ENCODE measurements at places on chromosomes 6 and 20. TPM values are rescaled to one million over a fixed set of nuclear protein-coding genes. Genes with fewer than 3 reads are reported as not detected.
A peak's percentile ranks its signal among the peaks of the same experiment; 100 is the strongest.

Gene GSTA3
- polyA plus RNA-seq = 1.4 TPM

DNA sequence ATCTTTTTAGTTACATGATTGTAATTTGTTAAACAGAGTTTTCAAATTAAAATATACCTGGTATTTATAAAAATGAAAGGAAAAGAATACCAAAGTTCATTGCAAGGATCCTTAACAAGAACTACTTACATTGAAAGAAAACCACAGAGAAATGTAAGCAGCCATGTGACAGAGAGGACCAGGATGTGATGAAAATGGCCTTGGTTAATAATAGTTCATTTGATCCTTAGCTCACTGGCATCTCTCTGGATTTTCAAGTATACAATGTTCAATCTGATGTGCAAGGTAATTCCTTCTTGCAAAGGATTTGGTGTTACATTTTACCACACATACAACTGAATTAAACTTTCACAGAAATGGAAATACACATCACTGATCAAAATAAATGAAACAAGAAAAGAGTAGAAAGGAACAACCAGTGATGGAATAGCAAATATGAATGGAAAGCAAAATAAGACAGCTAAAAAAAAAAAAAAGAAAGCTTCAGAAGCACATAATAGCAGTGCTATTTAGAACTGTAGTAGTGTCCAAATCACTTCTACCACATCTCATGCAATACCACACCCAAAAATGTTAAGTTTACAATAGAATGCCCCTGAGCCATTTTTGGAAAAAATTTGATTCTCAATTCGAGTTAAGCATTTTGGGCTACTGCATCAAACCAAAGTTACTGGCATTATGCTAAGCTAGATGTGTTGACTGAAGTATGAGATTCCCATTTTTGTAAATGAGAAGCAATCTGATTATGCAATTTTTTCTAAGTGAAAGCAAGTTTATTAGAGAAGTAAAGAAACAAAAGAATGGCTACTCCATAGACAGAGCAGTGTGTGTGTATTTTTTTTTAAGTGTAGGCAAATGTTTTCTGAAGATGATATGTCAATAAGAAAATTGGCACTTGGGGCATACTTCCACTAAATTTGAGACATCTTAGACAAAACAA is 22.6 kb upstream of the HLA-A start:
- no peak for DNase-seq

DNA sequence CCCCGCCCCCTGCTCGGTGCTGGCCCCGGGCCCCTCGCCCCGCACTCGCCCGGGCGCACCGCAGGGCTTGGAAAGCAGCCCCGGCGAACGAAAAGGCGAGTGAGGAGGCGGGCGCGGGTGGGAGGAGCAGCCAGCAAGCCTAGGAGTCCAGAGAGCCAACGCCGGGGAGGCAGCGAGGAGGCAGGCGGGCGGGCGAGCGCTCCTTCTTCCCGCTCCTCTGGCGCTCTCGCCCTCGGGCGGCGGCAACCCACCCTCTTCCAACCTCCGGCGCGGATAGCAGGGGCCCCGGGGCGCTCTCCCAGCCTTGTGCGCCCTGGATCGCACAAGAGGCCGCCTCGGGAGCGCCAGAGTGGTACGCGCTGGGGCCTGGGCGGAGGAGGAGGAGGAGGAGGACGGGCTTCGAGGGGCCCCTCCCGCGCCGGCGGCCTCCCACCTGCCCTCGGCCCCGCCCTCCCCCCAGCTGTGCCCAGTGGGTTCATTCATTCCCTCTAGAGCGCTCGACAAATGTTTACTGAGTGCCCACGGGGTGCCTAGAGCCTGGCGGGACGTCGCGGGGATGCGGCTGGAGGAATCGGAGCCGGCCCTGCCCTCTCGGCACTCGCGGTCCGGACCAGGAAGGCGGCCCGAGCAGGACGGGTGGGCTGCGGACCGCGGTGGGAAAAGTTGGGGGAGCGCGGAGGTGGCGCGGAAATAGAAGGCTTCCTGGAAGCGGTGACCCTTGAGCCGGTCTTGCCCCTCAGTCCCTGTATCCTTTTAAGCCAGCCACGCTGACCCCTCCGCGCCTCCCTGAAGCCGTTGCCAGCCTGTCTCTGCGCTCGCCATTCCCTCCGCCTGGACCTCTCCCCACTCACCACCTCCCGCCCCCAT is at the start of gene BMP7:
BMP7 (minus strand) TSS at position 351 of the 867 bp plus-strand sequence. CDS start 519 bp downstream, outside the sequence.
- peak; percentile 64 for DNase-seq

GRCh38 chr20:63628246-63628975 is 1.5 kb upstream of the GMEB2 start:
- DNase-seq = peak; percentile 45

GRCh38 chr6:91645811-91646210 is 1058.9 kb upstream of the MAP3K7 start:
- DNase-seq = no peak

DNA sequence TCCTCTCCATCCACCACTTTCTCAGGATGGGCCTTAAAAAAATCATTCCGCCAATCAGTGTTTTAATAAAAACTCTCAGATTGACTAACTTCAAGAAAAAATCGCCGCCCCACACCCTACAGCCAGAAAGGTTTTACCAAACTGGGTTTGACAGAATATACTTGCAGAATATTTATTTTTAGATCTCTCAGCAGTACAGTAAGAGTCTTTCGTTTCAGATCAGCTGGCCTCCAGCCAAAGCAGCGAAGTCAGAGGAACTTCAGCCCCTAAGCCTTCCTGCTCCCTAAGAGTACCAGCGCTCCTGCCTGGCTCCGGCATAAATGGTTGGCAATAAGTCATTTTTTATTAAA is 24.7 kb downstream of the TBC1D7 start:
- peak; percentile 79 for DNase-seq

- no peak for DNase-seq
Observed at GRCh38 chr6:45441851-45442453, 64.2 kb upstream of the SUPT3H start.

- no peak for DNase-seq
Observed at GRCh38 chr6:938271-938905, 245.4 kb upstream of the EXOC2 start.

GRCh38 chr6:160221423-160221822 is 37.2 kb downstream of the SLC22A2 start:
- no peak for DNase-seq
